ENCODE measurements at places on chromosomes 1 and 21.

DNA sequence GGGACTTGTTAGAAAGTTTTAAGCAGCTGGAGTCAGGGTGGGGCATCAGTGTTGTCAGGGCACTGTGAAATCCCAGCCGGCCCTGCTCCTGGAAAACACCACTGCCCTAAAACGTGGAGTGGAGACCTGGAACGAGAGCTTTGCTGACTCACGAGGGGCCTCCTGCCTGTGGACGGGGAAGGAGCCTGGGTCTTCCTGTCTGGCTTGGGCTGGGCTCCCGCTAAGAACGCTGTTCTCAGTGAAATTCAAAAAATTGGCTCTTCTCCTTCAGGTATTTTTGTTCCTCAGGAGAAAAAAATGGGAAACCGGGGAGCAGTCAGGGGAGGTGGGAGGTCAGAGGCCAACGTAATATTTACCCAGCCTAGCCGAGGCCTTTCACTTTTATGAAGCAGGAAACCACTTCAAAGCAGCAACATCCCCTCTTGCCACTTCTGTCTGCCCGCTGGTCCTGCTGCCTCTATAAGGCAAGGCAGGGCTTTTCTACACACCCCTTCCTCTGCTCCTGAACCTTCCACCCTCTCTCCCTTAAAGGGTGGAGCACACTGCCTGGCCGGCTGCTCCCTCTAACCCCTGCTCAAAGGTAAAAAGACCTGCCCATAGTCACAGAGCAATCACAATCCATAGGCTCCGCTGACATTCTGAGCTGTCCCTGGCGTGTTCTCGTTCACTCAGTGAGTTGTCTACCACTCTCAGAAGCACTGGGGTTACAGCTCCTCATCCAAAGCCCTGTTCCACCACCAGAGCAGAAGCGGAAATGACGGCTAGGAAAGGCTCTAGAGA is 8.0 kb downstream of the PLXNA2 start:
- DNase-seq, result no peak

GRCh38 chr1:29825941-29826415 is 589.7 kb downstream of the PTPRU start:
- DNase-seq, result no peak

- no peak for DNase-seq
Measured at GRCh38 chr1:47508702-47509431, 71.0 kb downstream of the FOXD2 start.

DNA sequence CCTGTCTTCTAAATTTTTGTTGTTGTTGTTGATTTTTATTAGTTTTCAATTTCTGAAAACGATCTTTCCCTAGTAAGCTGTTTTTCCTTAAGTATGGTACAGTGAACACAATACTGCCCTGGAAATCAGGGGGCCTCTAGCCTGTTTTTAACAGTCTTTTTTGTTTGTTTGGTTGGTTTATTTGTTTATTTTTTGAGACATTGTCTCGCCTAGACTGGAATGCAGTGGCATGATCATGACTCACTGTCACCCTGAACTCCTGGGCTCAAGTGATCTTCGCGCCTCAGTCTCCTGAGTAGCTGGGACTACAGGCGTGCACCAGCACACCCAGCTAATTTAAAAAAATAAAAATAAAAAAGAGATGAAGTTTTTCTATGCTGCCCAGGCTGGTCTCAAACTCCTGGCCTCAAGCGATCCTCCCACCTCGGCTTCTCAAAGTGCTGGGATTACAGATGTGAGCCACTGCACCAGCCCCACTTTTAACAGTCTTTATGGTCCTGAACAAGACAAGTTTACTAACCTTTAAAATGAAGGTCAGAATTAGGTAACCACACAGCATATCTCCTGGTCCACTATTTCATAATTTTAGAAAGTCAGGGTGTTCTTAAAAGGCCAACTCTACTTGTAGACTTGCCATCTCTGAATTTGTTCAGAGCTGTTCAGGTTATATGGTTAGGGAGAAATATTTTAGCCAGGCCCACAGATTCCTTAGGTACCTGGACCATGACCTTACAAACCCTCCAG is 35.4 kb downstream of the TBCE start:
- no peak for DNase-seq

- DNase-seq, result no peak
Measured at GRCh38 chr1:63362578-63362977, 4.8 kb upstream of the ALG6 start.

DNA sequence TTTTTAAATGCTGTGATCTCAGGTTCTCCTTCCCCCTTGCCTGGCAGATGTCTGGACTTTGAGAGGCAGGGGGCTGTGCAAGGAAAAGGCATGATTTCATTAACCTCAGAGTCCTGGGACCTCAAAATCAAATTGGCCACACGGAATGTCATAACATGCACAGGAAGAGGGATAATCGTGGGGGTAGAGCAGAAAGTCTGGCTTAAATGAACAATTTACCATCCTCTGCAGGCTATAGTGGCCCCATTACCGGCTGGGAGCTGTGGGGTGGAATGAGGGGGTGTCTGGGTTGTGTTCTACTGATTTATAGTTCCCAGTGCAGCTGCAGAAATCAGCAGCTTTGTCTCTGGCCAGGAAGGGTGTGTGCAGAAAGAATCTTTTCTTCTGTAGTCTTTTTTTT is 10.8 kb downstream of the OPRD1 start:
- no peak for DNase-seq

- DNase-seq, result no peak
Measured at GRCh38 chr1:159993911-159994310, 37.9 kb downstream of the PIGM start.

GRCh38 chr1:162279136-162279498 is 97.5 kb downstream of the SPATA46 start:
- no peak for DNase-seq

GRCh38 chr1:222239130-222239529 is 308.8 kb downstream of the HHIPL2 start:
- DNase-seq, result no peak

DNA sequence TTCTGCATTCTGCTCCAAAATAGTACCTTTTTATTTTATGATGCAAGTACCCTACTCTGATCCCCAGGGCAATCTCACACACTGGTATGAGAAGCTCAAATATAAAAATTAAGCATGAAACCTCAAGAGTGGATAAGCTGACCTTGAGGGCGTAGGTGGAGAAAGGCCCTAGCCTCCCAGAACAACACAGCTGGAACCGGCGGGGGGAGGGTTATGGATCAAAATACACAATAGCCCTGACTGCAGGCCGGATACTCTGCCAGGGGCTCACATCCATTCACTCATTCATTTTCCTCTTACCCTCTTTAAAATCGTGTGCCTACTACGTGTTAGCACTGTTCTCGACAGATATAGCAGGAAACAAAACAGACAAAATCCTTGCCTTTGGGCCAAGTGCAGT is 32.8 kb upstream of the ECE1 start:
- no peak for DNase-seq
